Hypothalamus (tissue), 51 donors: ENCODE measurements at places on chromosomes 1 and 21.

DNA sequence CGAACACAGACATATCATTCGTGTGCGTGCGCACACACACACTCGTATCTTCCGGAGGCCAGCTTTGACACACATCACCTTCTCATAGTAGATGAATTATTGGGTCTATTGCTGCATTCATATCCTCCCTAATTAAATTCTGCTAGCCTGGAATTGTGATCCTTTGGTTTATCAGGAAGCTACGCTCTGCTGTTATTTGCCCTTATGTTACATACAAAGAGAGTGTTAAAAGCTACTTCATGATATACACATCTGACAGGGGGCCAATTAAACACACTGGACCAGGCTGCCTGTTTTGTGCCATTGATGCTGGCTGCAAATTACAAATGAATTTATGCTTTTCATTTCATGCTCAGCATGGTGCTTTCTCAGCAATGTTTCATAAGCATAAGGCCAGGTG is 252.0 kb downstream of the RHOU start:
- no peak for DNase-seq

GRCh38 chr21:27448960-27449359 is 482.1 kb upstream of the ADAMTS5 start:
- DNase-seq = no peak

- DNase-seq = no peak
Observed at GRCh38 chr1:193658081-193658480, 471.7 kb upstream of the B3GALT2 start.

- DNase-seq = no peak
Observed at GRCh38 chr1:87180682-87181081, 148.0 kb upstream of the LMO4 start.

DNA sequence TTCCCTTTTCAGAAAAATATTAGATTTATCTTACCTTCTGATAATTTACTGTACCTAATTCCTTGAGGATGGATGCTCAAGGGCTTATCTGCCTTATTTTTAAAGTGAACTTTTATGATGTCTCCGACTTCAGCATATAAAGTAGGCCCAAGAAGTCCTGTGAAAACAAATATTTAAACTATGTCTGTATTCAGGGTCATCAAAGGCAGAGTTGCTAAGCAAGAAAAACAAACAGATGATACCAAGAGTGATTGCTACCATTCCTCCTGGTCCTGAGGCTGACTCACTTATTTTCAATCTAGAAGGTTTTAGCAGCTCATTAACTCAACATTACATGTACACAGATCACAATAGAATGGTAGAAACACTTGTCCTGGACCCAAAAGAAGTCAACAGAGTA is 14.1 kb downstream of the F5 start:
- no peak for DNase-seq

DNA sequence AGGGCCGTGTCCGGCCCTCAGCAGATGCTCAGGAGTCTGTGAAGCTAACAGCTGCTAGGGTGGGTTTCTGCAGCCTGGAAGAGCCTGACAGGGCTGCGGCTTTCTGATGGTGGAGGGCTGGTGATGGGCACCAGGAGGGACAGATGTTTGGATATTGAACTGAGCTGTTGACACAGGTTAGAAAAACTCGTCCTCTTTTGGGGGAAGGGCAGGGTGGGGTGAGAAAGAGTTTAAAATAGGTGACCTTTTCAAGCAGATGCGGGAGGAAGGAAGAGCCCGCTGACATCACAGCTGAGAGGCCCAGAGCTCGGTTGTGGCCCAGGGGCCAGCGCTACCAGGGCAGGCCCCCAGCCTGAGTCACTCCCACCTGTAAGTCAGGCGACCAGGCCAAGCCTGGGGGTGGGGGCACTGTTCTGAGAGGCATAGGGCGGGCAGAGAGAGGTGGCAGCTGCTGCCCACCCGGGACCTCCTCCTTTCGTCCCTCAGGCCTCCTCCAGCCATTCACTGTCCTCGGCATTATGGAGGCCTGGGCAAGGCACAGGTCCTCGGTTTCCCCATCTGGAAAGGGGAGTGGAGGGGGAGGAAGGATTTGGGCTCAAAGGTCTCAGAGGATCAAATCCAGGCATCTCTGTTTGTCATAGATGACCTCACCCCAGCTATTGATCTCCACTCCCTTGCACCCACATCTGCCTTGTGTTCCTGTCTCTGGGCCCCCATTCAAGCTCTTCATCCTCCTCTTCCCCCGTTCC is 32.3 kb upstream of the ID3 start:
- DNase-seq = no peak

DNA sequence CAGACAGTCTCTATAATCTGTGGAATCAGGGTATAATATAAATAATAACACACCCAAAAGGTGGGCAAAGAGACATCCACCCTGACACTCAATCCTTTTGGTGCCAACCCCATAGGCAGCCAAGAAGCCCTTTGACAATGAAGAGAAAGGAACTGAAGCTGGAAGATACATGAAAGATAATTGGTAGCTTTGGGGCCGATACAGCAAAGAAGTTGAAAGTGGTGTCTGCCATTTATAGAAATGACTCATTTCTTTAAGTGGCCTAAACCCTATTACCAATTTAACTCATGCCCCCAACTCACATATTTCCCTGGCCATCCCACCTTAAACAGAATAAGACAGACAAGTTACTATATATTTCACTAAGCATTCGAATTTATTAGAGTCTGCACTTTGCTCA is 167.0 kb downstream of the ZC3H11B start:
- DNase-seq = no peak

GRCh38 chr21:32599526-32599925 is 12.7 kb downstream of the CFAP298 start:
- DNase-seq = no peak

GRCh38 chr1:17023102-17023501 is 11.4 kb upstream of the ATP13A2 start:
- no peak for DNase-seq

DNA sequence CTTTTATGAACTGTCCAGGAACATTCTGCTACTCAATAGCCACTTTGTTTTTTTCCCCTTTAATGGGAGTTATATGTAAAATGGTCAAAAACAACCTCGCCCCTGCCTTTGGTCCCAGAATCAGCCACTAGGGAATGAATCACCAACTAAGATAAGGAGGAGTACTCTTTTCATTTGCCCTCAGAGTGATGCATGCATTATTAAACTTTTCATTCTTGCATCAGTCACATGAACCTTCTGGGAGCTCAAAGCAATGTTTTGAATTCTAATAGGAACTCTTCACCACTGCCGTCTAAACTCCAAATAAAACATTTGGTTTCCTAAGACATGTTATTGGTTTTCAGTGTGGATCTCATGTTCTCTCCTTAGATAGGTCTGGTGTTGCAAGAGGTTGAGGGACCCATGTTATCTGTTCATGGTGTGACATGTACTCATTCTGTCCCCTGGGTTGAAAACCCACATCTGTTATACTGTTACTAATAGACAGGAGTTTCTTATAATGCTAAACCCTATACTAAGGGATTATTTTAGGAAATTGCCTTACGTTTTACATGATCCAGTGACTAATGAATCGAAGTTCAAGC is 17.8 kb upstream of the HSD17B7 start:
- DNase-seq = no peak

GRCh38 chr1:238777551-238777950 is 608.8 kb upstream of the CHRM3 start:
- no peak for DNase-seq

DNA sequence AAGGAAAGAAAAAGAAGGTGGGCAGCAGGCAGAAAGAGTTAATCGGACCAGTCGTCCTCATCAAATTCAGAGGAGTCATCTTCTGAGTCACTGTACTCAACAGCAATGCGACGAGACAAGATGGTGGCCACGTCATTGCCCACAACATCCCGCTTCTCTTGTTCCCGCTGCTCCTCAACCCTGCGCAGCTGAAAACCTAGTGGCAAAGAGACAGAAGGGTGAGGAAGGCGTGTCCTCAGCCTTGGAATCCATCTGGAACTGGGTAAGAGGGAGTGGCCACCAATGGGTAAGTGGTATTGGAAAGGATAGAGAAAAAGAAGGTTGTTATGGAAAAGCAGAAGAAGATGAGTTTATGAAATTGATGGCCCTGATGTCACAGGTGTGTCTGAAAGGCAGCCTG is 15.7 kb downstream of the GPR3 start:
- DNase-seq = no peak

DNA sequence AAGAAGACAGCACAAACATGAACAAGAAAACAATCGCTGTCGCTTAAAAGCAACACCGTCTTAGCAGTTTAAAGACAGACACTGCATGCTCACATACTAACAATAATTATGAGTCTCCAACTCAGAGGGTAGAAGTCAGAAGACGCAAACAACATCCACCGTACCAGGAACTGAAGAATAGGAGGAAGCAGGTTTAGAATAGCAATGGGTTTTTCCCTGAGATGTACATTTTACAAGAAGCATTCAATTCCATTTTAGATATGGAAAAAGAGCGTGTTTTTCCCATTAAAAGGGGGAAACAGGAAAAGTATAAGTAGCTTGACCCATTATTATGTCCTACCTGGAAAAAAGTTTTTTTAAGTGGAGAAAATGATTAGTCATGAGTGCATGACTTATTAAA is 34.5 kb upstream of the KCNE1 start:
- DNase-seq = no peak

DNA sequence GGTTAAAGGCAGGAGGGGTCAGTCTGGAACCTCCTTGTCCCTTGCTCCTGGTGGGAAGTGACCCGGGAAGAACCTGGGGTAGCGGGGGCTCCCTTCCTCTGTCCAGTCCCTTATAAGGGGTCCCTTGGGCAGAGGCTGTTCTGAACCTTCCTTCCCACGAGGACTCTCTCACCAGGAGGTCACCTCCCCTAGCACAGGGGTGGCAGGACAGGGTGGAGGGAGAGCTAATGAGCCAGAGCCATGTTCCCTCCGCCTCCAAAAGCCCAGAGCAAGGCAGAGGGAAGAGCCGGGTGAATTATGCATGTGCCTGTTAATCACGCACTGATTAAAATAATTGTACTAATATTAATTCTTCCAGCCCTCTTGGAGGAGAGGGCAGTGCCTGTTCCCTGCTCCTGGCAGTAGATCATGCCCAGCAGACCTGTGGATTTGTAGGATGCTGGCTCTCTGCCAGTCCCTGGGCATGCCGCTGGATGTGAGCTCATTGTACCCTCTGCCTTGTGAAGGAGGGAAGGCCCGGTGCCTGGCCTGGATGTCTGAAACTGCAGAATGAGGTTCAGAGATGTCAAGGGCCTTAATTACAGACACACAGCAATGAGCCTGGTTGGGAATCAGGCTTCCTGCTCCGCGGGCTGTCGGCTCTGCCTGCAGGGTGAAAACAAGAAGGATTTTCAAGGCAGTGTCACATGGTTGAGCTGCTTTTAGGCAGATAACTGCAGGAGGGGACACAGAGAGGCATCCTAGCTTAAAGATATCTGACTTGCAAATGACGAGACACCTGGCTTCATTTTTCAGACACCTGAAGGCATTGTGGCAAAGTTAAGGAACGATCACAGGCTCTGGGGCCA is 68.2 kb downstream of the IGSF21 start:
- DNase-seq = no peak

DNA sequence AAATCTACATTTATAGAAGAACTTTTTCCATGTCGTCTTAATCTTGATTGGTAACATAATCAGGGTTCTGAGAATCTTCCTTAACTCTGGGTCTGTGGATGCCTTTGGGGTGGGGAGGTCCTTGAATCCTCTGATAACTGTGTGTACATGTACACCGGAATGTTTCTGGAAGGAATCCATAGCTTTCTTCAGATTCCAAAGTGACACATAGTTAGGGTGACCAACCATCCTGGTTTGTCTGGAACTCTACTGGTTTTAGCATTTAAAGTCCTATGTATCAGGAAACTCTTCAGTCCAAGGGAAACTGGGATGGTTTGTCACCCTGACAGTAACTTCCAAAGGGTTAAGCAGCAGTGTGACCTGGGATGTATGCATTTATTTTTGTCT is 16.8 kb downstream of the STRIP1 start:
- no peak for DNase-seq

- no peak for DNase-seq
Observed at GRCh38 chr1:103561643-103562395, 9.6 kb upstream of the AMY2B start.

DNA sequence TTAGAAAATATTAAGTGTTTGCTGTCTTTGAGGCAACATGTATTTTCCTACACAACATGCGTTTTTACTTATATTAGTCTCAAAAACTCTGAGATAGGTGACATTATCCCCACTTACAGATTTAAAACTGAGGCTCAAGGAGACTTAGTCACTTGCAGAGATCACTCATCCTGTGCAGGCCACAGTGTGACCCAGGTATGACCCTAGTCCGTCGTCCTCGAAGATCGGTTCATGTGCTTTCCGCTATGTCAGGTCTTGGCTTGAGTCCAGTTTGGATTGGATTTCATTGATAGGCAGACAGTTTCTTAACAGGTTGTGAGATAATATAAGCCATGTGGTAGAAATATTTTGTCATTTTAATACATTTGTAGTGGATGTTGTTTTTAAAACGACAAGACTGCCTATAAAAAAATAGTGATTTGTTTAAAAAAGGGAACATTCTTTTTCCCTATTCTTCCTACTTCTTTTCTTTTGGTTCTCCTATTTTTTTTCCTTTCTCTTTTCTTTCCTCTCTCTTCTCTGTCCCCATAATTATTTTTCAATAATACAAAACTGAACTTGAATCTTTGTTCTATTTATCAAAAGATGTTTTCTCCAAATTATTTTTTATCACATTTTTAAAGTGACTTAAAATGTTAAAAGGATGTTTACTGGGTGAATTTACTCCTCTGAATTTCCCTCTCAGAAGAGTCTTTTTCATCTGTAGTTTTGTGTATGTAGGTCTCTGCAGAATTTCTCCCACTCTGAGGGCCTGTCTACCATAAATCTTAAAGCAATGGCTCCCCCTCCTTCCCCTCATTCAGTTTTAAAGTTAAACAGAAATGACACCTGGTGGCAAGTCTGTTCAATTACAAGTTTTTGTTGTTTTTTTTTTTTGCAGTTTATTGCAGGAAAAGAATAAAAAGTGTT is 81.8 kb downstream of the PHTF1 start:
- DNase-seq = no peak
